Stomach (tissue), 19 donors: ENCODE measurements at places on chromosomes 5 and 9. TPM values are rescaled to one million over a fixed set of nuclear protein-coding genes. Genes with fewer than 3 reads are reported as not detected.

IL9 gene
- not detected for total RNA-seq

PCDHA12 gene
- total RNA-seq = 2.2 TPM

RNF44 gene
- total RNA-seq = 6.6 TPM

HSPB3 gene
- total RNA-seq = not detected

SH3TC2 gene
- 0.58 TPM for total RNA-seq
